ENCODE measurements at places on chromosomes 7 and 10.
A peak's percentile ranks its signal among the peaks of the same experiment; 100 is the strongest.

GRCh38 chr7:144484445-144484844 is 81.0 kb upstream of the NOBOX start:
- DNase-seq = no peak

DNA sequence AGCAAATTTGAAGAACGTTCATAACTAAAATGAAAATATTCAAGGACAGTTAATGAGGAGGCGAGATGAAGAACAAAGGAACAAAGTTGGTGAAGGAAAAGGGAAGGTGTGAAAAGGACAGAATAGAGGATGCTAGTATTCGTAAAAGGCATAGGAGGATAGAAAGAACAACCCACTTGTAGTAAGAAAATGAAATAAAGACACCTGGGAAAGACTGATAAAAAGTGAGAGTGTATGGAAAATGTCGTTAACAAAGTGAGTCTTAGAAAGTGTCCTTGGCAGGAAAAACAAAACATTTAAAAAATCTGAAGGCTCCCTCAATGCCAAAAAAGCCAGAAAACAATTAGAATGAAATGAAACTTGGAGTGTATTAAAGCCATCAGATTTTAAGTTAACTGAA is 29.6 kb upstream of the ZC3HAV1 start:
- DNase-seq = no peak

GRCh38 chr10:77867124-77867719 is 59.3 kb downstream of the DLG5 start:
- DNase-seq = no peak

DNA sequence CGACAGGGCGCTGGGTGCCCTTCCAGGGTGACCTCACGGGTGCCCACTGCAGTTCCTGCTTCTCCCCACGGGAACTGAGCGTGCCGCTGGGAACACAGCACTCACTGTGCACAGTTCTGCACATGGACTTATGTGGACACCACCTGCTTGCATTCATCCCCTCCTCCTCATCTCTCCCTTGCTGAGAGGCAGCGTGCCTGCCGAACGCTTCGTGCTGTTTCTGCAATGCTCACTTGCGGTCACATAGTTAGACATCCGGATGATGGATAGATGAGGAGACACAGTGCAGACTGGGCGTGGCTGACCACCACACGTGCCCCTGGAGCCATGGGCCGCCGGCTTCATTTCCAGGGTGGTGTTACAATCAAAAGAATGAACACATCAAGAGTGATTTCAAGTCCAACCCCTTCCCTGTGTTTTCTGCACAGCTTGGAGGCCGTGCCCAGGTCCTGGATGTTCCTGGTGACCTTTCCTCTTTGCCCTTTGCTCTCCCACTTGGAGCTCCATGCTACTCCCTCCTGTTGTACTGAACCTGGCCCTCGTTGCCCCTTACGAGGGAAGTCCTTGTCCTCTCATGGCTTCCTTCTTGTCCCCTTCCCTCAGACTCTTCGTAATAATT is 119.4 kb downstream of the VIPR2 start:
- no peak for DNase-seq

DNA sequence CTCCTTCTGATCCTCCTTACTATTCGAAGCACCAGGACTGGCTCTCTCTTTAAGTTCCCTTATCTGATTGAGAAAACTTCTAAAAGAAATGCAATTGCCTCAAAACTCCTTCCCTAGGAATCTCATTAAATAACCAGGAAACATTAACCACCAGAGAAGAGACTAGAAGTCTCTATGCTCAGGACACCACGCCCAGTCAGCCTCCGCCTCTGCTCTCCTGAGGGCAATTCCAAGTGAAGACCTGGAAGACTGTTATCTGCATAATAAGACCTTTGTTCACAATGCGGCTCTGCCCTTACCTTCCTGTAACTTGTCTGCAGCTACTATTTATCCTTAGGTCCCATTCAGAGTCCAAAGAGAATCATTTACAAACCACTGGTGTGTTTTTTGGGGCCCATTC is 78.8 kb downstream of the ELMO1 start:
- DNase-seq = no peak

DNA sequence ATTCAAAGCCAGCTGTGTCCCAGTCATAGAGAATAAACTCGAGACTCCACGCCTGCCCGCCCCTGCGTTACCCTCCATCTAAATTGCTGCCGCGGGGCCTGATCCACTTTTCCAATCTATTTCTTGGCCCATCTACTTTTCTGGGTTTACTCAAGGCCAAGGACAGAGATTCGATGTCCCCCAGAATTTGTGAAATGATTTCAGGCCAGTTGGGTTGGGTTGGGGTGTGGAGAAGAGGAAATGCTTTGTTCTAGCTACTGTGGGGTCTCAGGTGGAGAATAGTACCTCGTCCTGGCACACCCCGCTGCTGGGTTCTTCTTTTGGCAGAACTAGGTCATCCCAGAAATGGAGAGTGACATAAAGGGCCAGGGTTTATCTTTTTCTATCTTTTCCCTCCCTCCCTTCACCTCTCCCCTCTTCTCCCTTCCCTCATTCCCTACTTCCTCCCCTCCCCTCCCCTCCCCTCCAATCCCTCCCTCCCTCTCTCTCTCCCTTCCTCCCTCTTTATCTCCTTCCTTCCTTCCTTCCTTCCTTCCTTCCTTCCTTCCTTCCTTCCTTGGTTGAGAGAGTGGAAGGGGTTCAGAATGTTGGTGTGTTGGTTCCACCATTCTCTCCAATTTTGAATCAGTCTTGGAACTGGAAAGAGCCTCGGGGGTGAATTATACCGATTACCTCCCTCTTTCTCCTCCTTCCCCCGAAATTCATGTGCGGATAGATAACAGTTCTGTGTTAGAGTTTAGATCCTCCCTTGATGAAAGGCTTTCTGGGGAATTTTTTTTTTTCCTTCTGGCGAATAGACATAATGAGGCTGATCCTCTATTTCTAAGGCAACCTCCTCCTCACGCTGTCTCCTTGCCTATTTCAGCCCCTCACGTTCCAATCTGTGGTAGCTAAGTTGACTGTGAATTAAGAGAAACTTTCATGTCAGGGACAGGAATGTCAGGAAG is 1.2 kb upstream of the TMEM229A start:
- DNase-seq = no peak

DNA sequence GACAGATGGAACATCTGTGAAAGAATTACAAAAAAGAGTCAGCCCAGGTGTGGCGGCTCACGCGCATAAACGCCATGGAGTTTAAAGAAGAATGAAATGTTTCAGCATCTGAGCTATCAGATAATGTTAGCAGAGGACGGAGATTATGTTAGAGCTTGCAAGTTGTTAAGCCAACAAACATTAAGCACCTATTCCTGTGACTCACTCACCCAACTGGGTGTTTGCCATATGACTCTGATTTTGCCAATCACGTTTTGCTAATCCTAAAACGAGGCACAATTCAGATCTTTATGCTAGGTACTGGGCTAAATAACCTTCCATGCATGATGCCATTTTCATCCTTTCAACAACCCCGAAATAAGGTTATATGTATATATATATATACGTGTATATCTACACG is 29.0 kb upstream of the CCNY start:
- no peak for DNase-seq

- DNase-seq = peak; percentile 29
Observed at GRCh38 chr7:133491846-133492652, 239.2 kb downstream of the EXOC4 start.

- no peak for DNase-seq
Observed at GRCh38 chr10:102416695-102417094, 1.9 kb downstream of the PSD start.

DNA sequence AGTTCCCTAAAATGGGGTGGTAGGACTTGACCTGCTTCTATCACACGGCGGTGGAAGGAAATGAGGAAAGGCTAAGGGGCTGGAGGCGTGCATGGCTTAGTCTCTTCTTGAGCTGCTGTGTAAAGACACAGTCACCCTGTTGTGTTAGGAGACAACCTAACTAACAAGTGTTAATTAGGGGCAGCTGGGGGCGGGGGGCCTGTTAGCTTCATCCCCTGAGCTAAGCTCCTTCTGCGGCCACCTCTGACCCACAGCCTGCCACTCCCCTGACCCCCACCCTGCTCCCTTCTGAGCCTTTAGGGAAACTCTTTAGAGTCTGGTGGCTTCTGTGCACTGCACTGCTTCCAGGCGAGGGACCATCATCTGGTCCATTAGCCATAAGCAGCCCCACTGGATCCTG is 28.0 kb downstream of the COL17A1 start:
- no peak for DNase-seq

- DNase-seq = no peak
Observed at GRCh38 chr7:135253851-135254771, 20.5 kb downstream of the STRA8 start.

DNA sequence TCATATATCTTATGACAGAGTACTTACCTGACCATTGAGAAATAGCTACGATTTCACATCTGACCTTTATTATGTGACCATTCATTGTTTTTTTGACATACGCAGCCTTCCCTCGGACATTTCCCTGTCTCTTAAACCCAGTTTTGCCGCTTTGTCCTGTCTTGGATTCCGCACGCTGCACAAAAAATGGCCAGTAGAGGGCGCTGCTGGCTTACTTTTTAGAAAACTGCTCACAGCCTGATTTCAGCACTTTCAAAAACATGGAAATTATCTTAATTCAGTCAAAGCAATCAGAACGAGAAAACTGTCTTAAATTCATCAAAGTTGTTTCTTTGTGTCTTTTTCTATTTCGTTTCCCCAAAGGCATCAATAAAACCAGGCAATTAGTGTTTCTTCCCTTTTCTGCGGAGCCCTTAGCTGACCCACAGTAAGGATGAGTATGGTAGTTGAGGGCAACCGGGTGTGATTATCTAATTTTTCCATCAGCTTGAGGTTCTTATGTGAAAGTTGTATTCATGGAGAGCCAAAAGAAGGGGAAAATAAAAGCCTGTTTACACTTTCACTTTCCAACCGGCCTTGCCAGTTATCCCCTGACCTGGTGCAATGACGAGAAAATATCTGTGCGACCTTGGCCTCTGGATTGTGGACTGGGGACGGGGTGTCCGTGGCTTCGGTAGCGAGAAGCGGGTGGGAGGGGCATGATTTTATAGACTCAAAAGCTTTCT is 144.4 kb downstream of the DYNC1I1 start:
- DNase-seq = peak; percentile 74

- DNase-seq = no peak
Observed at GRCh38 chr10:29961351-29961750, 98.0 kb downstream of the JCAD start.

- DNase-seq = no peak
Observed at GRCh38 chr10:34679177-34679576, 135.9 kb downstream of the PARD3 start.

DNA sequence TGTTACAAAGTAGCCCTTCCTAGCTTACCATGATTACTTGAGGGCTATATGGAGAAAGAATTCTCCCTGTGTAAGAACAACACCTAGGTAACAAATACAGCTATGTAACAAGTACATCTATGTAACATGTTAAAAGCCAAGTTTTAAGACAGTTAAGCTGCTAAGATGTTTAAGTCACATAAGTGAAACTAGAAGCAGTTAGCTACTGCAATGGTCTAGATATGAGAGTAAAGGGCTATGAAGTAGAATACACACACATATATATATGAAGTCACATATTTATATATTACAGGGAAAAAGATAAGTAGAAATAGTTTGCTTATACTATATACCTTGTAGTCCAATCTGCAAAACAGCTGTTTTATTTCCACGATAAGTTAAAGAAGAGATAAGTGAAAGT is 14.4 kb downstream of the POT1 start:
- DNase-seq = no peak

DNA sequence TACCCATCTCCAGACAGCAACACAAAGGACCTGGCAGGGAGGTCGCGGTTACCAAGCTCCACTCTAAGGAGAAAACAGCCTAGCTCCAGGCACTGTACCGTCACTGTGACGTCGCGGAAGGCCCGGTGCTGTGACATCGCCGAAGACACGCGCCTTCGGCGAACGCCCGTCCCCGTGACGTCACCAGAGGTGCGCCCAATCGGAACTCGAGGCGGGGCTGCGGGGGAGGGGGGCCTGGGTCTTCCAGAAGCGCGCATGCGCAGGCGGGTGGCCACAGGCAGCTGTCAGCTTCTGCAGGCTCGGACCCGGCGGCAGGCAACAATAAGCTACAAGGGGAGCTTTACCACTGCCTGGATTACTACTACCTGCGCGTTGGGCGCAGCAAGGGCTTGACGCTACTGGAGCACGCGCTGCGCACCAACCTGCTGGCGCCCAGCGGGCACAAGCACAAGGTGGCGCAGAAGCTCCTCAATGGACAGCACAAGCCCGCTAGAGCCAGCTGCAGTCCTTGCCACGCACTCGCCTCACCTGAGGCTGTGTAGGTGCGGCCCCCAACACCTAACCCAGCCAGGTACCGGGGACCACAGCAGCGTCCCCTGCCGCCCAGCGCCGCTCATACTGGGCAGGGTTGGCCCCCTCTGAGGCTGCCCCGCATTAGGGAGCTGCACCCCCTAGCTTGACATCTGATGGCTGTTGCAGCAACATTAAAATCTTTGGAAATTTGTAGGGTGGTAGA is 208.4 kb downstream of the TPST1 start:
- peak; percentile 89 for DNase-seq

DNA sequence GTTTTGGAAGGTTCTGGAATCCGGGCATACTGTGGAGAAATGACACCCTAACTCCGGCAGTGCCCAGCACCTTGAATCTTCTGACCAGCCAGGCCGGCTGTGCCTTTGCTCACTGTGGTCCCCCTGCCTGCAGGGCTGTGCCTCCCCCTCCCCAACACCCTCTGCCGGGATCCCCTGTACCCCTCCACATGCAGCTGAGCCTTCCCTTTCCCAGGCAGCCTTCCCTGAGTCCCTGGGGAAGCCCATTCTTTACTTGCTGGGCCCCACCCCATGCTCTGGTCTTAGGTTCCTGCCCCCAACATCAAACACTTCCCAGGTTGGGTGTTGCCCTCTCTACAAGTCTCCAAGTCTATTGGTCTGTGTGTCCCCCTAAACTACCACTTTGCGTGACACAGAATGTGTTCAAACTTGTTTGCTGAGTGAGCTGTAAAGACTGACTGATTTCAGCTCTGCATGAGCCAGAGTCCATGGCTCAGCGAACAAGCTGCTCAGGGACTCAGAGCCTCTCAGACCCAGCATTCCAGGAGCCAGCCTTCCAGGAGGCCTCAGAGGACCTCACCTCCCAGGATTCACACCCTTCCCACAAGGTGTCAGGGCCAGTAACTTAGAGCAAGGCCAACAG is 31.6 kb downstream of the CALML5 start:
- DNase-seq = no peak

GRCh38 chr7:45098983-45099839 is 10.4 kb upstream of the NACAD start:
- DNase-seq = no peak

GRCh38 chr7:155483868-155484325 is 26.0 kb downstream of the EN2 start:
- no peak for DNase-seq

GRCh38 chr7:137590071-137590755 is 246.7 kb upstream of the PTN start:
- DNase-seq = no peak
